ENCODE measurements at places on chromosomes 1 and 21. TPM values are rescaled to one million over a fixed set of nuclear protein-coding genes. Genes with fewer than 3 reads are reported as not detected.

DNA sequence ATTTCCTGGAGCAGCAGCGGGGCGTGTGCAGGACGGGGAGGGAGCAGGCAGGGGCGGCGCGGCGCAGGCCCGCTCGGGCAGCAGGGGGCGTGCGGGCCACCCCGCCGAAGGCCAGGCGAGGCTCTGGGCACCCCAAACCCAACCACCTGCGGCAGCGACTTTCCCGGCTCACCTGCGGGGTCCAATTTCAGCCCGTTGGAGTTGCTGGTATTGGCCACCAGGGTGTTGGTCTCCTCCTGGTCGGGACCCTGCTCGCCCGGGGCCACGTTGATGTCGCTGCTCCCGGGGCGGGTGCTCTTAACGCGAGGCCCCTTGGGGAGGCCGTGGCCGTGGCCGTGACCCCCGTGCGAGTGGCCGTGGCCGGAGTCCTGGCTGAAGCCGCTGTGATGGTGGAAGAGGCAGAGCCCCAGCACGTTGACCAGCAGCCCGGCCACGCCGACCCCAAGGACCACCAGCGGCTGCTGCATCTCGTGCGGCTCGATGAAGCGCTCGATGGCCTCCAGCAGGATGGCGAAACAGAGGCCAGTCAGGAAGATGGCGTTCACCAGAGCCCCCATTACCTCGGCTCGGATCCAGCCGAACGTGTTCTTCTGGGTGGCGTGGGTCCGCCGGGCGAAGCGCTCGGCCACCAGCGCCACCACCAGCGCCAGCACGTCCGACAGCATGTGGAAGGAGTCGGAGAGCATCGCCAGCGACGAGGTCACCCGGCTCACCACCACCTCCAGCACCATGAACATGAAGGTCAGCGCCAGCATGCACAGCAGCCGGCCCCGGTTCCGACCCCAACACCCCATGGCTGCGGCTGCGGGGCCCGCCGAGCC, 932 bp downstream of the SLC30A1 start:
- H3K27me3 ChIP-seq, result no peaks in the 10 kb centered on the region
- H3K4me1 ChIP-seq, result peaks cover 45% of the 10 kb centered on the region
- H3K36me3 ChIP-seq, result peaks cover 8% of the 10 kb centered on the region
- peak overlapping the region; percentile 98 for H3K4me3 ChIP-seq
- DNase-seq, result peak; percentile 80

GRCh38 chr21:32215306-32215685, 63.6 kb downstream of the MIS18A start:
- no peak overlapping the region for H3K27ac ChIP-seq
- no peaks in the 10 kb centered on the region for H3K4me1 ChIP-seq
- DNase-seq, result no peak
- no peaks in the 10 kb centered on the region for H3K36me3 ChIP-seq
- no peaks in the 10 kb centered on the region for H3K27me3 ChIP-seq

DNA sequence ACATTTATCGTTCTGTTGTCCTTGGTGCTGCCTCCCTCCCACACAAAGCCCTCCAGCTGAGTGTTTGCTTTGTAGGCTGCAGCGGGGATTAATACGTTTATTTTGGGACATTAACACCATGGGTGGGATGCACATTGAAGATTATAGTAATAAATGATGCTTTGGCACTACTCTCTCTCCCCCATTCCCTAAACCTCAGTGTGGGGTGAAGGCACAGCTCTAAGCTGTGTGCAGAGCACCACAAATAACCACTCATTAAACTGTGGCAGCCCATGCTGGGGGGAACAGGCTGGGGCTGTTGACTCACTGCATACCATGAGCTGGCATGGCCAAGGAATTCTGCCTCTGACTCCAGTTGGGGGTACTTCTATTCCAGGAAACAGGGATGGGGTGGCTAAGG, 7.7 kb downstream of the PCP4L1 start:
- H3K27me3 ChIP-seq, result peaks cover 4% of the 10 kb centered on the region
- no peak overlapping the region for H3K27ac ChIP-seq
- H3K4me3 ChIP-seq, result no peak overlapping the region
- no peak for DNase-seq
- H3K36me3 ChIP-seq, result no peaks in the 10 kb centered on the region
- H3K4me1 ChIP-seq, result peaks cover 6% of the 10 kb centered on the region

Gene CRP
- not detected for total RNA-seq

- H3K36me3 ChIP-seq, result no peaks in the 10 kb centered on the region
- H3K4me1 ChIP-seq, result peaks cover 46% of the 10 kb centered on the region
- H3K27ac ChIP-seq, result peak overlapping the region; percentile 78
- H3K27me3 ChIP-seq, result no peaks in the 10 kb centered on the region
Observed at GRCh38 chr1:58620259-58620658, 43.2 kb upstream of the TACSTD2 start.

Gene GJA5
- total RNA-seq, result 11.7 TPM

Data from suprapubic skin (tissue), 4 donors.